ENCODE measurements at places on chromosomes 13 and 19.

DNA sequence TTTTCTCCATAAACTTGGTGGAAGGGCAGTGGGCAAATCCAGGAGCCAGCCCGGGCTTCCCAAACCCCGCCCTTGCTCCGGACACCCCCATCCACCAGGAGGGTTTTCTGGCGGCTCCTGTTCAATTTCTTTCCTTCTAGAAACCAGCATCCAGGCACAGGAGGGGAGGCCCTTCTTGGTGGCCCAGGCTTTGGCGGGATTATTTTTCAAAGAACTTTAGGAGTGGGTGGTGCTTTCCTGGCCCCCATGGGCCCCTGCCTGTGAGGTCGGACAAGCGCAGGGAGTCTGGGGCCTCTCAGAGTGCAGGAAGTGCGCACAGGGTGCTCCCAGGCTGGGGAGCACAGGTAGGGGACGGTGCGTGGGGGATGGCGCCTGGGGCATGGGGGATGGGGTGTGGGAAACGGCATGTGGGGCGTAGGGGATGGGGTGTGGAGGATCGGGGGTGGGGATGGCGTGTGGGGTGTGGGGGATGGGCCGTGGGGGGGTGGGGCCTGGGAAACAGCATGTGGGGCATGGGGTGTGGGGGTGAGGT, 396 bp downstream of the F7 start:
- no peak for DNase-seq

DNA sequence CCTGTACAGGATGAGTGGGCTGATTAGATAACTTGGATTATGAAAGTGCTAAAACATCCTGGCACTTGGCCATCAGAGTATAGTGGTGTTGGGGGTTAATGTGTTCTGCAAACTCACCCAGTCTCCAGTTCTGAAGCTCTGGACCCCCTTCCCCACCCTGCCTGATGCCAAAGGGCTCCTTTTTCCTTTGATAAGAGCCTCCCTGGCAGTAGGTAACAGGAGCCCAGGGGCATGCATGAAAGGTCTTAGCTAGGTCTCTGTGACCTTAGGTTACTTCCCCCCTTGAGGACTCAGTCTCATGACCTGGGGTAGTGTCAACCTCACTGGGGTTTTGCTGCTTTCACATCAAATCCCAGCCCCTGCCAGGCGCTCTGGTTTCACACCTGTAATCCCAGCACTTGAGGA, 2.5 kb downstream of the RPS28 start:
- DNase-seq = no peak

DNA sequence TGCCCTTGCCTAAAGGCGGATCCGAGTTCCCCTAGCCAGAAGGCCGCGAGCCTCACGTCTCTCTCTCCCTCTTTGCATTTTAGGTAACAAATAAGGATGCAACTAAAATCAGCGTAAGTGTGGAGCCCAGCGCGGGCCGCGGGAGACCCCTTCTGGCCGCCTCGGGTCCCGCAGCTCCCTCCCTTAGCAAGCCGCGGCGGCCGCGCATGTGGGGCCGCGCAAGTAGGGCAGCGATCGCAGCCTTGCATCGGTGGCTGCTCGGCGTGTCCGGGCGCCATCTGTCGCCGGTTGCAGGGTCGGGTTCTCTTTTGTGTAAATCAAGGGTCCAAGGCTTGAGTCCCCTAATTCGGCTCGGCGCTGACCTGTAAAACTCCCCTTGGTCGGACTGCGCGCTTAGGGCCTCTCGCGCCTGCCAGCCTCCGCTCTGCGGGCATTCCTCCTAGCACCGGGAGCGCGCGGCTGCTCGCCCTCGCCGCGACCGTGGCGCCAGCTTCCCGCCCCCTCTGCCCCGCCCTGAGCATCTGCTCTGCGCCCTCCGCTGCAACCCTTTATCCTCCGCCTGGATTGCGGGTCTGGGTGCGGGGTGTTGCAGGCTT, 2.7 kb downstream of the VSTM2B start:
- DNase-seq = no peak

- DNase-seq = no peak
These were observed 63.4 kb downstream of the SLC7A1 start for GRCh38 chr13:29532116-29532515.

DNA sequence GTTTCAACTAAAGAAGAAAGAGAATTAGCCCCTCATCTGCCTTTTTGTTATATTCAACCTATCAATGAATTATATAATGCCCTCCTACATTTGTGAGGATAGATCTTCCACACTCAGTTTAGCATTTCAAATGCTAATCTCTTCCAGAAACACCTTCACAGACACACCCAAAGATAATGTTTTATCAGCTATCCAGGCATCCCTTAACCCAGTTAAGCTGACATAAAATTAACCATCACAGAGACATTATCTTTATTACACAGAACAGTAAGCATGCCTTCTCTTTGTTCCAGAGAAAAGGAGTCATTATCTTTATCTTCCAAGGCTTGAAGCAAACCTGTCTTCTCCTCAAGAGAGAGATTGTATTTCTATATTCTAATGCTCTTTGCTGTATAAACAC, 53.1 kb downstream of the PCDH20 start:
- no peak for DNase-seq

GRCh38 chr13:21670006-21670882, 629 bp upstream of the FGF9 start:
- peak; percentile 51 for DNase-seq

DNA sequence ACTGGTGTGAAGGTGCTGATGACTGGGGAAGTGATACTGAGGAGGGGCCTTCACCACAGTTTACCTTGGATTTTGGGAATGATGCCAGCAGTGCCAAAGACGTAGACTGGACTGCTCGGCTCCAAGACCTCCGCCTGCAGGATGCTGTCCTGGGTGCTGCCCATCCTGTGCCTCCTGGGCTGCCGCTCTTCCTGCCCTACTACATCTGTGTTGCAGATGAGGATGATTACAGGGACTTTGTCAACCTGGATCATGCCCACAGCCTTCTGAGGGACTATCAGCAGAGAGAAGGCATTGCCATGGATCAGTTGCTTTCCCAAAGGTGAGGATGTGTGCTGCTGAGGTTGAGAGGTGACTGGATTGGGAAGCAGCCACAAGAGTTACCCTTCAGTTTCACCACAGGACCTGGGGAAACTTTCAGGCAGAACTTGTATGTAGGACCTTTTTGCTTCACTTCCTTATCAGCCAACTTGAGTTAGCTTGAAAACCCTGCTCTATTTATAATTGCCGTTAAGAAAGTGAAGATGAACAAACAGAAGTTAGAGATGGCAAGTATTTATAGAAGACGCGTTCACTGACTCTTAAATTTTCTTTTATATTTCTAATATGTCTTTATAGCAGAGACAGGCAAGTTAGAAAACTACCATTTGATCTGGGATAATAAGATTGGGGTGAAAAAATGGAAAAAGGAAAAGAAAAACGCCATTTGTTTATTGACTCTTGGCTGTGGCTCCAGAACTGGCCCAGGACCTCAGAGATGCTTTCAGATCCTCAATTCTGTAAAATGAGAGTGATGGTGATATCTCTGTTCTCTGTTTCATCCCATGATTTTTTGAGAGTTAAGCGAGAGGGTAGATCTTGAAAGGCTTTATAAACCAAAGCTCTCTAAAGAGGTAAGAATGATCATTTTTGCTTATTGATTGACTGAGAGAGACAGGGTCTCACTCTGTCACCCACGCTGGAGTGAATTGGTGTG, 5.3 kb downstream of the PDCD2L start:
- no peak for DNase-seq

DNA sequence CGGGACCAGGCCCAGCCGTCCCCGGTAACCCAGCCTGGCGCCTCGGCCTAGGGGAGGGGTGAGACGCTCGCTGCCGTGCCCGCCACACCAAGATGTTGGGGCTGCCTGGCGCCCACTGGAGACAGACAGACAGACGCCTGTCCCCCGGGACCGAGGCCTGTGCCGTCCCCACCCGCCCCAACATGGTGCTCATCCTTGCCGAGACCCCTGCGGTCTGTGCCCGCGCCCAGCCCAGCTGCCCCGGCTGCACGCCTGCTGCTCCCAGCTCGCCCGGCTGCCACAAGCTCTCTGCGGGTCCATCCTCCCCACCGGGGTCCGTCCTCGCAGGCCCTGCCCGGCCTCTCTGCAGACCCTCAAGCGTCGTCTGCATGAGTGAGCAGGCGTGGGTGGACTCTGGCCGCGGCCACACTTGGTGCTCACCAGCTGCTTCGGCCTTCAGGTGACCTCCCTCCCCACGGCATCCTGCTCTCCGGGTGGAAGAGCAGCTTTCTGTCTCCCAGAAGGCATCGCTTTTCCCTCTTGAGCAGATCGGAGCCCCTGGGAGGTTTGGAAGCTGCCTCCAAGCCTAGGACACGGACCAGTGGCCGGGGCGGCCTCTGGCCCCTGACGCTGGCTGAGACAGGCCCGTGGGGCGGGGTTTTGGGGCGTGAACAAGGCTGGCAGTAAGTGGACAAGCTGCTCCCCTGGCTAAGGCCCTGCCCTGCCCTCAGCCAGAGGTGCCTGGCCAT, 6.7 kb upstream of the TMPRSS9 start:
- no peak for DNase-seq

- peak; percentile 74 for DNase-seq
These were observed at the start of gene FGF21 for GRCh38 chr19:48755084-48755641. Gene FGF21 (plus strand): TSS chr19:48755524. CDS start chr19:48756237, 713 bp downstream.

GRCh38 chr19:49579947-49580263, 451 bp downstream of the NOSIP start:
- no peak for DNase-seq

DNA sequence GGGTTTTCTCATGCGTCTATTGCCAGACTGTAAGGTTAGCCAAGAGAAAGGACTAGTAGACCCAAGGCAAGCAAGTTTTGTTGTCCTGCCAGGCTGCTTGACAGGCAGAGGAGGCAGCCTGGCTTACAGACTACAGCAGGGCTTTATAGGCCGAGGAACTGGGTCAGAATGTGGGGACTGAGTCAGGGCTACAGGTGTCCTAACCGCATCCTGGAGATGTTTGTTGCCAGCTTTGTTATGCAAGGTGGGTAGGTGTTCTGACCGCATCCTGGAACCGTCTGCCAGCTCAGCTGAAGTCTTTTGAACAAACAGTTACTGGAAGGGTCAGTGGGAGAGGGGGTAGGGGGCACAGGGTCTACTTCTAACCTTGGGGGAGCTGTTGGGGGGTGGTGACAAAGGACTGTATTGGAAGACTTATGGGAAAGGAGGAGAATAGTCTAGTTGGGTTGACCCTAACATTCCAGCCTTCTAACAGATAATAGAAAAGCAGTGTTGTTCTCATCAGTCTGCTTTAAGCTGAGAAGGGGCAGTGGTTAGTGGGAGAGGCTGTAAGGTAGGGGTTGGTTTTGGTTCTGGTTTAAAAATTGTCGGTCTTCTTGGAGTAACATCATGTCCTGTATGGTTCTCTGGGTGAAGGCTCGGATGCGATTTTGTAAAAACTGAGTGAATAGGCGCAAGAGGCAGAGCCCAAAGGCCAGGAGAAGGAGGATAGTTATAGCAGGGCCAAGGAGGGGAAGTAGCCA, 913.8 kb upstream of the SLITRK5 start:
- peak; percentile 89 for DNase-seq

GRCh38 chr19:10454267-10454666, 33.9 kb downstream of the PDE4A start:
- DNase-seq = peak; percentile 38

DNA sequence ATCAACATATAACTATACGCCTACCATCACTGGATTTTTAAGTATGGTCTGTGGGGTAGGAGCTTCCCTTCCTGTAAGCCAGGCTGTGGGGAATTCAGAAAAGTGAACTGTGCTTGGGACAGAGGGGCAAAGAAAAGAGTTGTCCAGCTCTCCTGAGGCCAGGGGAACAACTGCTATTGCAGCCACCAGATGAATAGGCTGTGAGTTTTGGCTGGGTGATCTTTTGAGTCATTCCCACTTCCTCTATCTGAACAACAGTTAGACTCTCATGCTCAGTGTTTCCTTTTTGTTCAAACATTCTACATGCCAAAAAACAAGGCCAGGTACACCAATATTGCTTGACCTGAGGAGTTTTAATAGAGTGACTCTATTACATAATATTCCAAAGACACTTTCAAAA, 426.2 kb upstream of the DACH1 start:
- no peak for DNase-seq

DNA sequence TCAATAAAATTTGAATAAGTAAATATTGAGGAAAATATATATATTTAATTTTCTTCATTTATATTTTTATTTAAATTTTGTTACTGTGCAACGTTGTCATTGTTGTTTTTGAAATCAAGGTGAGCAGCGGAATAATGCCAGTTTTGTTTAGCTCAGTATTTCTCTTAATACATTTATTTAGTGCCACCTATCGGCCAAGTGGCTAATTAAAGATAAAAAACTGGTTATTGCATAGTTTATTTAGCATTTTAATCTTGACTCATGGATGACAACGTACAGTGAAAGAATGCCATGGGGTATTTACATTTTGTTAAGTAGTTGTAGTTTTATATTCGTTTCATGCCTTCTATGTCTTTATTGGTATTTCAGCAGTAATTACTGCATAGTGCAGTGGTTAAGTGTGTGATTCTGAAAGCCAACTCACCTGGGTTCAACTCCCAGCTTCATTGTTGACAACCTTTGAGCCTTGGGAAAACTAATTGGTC, 265.9 kb downstream of the MYO16 start:
- peak; percentile 67 for DNase-seq

DNA sequence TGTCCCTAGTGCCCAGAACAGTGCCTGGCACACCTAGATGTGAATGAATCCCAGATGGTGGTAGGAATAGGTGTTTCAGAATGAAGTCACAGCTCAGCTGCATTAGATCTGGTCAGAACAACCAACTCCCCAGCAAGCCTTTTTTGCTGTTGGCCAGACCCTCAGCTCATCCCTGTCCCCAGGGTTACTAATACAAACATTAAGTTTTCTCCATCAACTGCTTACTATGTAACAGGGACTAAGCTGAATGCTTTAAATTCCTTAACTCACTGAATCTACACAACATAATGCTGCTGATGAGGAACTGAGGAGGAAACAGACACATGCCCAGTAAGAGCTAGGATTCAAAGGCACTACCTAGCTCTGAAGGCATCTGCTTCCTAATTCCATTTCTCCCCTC, 18.8 kb downstream of the SMG9 start:
- no peak for DNase-seq

GRCh38 chr19:45554481-45554880, 30.1 kb downstream of the OPA3 start:
- no peak for DNase-seq

DNA sequence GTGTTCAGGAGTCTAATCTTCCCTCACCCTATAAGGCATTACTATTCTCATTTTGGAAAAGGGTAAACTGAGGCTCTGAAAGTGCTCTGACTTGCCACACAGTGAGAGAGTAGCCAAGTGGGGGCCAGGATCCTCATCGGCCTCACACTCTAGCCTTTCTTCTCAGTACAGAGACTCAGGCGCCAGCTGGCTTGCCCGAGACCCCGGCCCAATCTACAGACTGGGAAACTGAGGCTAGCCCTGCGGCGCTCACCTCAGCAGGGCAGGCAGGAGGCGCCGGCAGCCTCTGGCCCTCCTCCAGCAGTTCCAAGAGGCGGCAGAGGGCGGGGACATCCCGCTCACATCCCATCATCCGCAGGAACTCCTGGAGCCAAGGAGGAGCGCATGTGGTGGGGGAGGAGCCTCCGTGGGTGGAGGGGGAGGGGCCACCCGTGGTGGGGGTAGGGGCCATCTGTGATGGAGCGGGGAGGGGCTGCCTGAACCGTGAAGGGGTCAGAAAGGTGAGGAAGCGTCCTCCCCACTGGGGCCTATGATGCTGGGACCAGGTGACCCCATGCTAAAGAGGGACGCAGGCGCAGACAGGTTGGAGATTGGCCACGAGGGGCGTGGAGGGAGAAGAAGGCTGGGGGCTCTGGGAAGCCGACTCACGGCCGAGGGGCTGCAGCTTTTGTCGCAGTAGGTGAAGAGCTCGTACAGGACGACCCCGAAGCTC, 8.7 kb upstream of the INSL3 start:
- no peak for DNase-seq

GRCh38 chr19:326871-327270, 17.7 kb downstream of the MIER2 start:
- DNase-seq = no peak

All from MCF 10A (cell line).